ENCODE measurements at places on chromosomes 2 and 18.

DNA sequence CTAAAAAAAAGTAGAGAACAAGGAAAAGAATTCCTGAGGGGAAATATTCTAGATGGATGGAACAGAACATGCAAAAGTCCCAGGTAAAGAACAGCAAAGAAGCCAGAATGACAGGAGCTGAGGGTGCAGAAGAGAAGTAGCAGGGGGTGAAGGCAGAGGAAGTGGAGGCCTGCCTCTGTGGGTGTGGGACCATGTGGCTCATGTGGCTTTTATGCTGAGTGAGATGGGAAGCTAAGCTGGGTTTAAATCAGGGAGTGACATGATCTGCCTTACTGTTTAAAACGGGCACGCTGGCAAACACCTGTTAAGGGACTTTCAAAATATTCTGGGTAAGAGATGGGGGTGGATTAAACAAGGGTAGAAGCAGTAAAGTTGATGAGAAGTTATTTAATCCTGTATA lies 40.0 kb downstream of the GKN2 start:
- no peak for DNase-seq

DNA sequence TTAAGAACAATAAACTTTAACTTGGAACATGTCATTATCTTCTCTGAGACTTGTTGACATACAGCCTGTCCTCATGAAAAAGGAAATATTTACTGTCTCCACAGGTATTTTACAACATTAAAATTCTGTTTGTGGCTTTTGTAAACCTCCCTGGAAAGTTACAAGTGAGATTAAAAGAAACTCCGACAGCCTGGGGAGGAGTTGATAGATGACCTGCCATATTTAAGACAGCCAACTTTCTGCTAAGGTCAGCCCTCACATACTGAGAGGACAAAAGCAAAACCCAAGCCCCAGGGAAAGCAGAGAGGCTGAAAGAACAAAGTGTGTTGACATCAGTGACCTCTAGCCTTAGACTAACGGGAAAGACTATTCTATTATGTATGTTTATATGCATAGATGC lies 350.2 kb downstream of the RIT2 start:
- no peak for DNase-seq

DNA sequence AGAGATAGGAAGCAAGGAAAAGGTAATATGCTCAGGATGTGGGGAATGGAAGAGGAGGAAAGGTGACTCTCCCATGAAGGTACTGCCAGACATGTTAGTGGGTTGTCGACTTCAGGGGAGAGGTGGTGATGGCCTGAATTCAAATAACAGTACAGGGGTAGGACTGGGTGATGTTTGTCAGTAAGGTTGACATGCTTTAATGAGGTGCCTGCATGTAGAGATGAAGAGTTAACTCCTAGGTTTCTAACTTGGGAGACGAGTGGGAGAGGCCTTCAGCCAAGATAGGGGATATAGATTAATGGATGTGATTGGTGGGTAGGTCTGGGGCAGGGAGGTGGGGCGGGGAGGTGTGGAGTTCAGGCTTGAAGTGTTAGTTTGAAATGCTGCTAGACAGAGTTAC lies 2.6 kb downstream of the NAPG start:
- no peak for DNase-seq

- DNase-seq: no peak
Measured at GRCh38 chr2:161419638-161420190, 3.6 kb downstream of the TBR1 start.

GRCh38 chr2:57376985-57377384 lies 669.6 kb upstream of the VRK2 start:
- DNase-seq: no peak

GRCh38 chr2:44768438-44769236 lies 172.9 kb upstream of the SIX3 start:
- DNase-seq: no peak

DNA sequence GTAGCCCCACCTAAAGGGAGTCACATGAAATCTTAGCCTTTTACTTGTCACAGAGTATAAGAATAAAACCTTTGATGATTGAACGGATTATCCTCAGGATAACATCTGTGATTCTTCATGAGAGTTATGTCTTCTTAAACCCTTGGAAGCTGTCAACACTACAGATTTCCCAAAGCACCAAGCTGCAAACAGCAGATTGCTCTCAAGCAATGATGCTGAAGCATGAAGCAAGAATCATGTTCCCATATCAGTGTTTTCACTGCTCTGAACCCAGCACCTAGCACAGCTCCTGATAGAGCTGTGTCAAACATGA lies 47.6 kb upstream of the CELF4 start:
- no peak for DNase-seq

DNA sequence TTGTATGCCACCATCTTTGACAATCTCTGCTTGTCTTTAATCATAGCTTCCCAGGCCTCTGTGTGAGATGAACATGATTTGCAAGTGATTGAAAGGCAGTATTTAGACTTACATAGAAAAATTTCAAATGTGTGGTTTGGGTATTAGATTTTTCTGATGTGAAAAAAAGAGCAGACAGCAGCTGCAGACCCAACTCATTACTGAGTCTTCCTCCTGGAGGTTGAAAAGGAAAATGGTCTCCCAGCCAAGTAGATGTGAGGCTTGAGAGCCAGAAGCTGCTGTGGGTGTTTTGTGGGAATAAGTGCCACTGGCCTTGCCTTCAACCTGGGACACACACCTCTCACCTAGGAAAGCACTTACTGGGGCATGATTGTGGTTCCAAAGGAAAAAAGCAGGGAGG lies 92.5 kb downstream of the KCTD18 start:
- DNase-seq: no peak

DNA sequence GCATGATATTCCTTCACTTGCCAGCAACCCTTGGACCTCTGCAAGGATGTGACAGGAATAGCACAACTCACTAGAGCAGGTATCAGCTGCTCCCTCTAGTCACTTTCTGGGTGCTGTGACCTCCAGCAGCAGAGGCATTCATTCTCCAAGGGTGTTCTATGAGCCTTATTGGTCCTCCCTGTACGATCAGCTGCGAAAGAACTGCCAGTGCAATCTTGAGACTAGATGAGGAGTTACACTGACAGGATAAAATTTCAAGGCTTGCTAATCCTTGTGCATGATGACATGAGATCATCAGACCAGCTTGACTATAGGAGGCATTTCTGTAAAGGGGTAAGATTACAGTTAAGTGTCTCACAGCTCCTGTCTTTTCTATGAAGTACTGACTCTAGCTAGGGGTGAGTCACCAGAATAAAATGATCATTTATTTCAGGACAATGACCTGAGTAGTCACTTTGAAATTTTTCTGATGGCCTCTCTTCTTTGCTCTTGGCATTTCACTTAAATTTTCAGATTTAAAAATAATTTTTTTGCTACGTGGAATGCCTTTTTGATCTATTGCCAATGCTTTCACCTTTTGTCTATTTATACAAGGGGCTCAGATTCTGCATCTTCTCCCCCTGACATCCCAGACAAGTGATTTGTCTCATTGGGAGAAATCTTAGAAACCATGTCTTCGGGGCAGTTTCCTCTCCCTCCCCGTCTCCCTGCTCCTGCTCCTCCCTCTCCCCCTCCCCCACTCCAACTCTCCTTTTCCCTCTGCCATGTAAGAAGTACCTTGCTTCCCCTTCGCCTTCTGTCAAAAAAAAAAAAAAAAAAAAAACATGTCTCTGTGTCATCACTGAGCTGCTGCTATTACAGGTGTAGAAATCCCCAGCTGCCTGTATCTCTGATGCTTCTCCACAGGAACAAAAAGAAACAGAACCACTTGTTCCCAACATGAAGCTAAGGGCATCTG lies 49.2 kb upstream of the FRZB start:
- no peak for DNase-seq

DNA sequence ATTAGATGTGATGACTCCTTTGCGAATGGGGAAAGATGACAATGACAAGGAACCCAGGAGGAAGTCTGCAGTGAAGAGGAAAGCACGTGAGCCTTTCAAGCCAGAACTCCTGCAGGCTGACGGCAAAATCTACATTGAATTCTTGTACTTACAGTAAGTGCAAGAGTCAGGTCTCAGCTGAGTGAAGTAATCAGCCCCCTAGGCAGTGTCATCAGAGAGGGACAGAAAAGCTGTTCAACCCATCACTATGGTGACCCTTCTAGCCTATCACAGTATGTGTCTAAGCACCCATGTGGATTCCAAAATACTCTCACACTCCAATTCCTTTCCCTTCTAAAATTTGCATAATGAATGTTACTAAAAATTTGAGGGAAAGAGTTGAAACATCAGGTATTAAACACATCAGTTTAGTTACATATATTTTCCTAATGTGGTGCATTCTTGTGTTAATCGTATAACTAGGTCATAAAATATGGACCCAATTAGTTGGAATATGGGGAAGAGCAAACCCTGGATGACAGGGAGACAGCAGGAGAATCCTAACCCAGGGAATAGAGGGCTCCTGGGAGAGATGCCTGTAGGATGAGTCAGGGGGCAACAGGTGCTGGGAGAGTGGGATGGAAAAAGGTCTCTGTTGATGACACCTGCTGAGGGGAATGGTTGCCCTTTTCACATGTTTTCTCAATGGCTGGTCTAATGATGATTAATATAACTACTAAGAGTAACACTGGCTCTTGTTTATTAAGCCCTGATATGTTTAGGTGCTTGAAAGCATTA lies 39.5 kb downstream of the VWC2L start:
- DNase-seq: no peak

DNA sequence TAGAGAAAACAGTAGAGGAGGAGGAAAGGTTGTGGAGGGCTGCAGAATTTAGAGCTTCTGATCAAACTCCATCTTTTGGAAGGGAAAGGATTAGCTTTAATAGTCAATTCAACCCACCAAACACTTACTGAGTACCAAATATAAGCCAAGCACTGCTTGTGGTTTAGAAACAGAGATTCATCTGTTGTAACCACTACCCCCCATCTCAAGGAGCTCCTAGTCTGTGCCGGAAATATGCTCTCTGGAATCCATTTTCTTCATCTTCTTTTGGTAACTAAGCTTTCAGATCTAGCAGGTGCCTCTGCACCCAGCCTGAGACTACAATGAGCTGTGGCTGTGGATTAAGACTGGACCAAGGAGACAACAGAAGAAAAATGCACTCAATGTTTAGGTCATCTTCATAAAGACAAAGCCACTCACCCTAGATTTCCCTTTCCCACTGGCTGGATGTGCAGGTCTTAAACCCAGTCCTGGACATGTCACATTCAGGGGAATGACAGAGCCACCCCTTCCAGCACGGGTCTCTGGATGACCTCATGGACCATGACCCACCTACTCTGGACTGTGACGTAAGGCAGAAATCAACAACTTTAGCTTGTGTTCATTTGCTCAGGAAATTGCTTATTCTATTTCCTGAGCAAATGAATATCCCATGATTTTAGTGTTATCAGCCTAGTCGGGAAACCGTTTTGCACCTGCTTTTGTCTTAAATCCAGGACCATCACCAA lies 52.9 kb downstream of the EPB41L3 start:
- DNase-seq: no peak

DNA sequence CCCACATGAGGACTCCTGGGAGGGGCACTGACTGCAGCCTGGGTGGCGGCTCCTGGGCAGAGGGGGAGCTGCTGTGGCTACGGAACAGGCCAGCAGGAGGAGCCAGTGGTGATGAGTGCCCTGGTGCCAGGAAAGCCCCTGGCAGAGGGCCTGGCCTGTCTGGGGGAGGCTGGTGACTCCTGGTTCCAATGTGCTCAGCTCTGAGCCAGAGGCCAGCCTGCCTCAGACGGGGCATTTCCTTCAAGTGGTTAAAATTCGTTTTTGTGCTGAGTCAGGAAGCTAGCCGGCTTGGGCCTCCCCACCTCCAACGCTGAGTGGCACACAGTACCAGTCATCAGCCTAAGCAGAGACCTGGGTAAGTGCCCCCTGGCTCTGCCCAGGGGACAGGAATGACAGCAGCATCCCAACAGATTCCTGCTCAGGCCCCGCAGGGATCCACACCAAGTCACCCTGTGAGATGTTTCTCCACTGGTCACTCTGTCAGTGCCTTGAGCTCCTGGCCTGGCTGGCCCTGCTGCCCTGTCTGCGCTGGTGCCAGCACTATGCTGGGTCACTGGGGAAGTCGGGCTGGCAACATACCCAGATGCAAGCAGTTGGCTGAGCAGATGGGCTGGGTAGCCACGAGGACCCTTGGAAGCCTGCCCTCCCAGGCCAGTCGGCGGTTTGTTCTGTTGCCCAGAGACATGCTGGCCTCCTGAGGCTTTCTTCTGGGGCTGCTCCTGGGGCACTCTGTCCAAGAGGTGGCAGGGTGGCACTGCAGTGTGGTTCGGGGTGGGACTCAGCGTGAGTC lies 7.1 kb upstream of the KLF11 start:
- DNase-seq: peak; percentile 71

GRCh38 chr2:217530392-217531090 lies 472.3 kb downstream of the TNS1 start:
- no peak for DNase-seq

Data from GOT3 (cell line).